ENCODE measurements at places on chromosomes 2 and 18.

DNA sequence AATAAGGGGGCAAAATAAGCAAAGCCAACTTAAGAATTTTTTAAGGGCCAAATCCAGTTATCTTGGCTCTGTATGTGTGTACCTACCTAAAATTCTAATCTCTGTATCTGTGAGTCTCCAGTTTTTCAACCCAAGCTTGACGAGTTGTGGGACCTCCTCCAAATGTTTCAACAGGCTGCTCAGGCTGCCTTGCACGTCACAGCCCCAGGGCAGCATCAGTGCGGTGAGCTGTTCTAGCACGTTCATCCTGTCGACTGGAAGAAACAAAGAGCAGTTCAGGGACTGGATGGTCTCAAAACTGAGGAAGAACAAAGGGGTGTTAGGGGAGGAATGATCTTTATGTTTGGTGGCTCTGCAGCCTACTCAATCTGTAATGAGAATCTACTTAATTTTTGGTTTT is 29.4 kb downstream of the NLRC4 start:
- DNase-seq, result no peak

GRCh38 chr18:58682429-58683069 is 11.3 kb downstream of the MALT1 start:
- DNase-seq, result no peak

DNA sequence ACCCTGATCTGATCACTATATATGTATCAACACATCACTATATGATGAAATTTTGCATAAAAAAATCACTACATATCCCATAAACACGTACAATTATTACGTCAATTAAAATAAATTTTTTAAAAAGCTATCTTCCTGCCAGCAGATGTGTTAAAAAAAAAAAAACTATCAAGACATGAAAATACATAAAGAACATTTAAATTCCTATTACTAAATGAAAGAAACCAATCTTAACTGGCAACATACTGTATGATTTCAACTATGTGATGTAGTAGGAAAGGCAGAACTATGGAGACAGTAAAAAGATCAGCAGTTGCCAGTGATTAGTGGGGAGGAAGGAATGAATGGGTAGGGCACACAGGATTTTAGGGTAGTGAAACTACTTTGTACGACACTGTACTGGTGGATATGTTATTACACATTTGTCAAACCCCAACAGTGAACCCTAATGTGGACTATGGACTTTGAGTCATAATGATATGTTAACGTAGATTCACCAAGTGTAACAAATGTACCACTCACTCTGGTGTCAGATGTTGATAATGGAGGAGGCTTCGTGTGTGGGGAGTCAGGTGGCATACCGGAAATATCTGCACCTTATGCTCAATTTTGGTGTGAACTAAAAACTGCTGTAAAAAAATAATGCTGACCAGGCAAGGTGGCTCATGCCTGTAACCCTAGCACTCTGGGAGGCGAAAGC is 27.4 kb downstream of the USP34 start:
- no peak for DNase-seq

DNA sequence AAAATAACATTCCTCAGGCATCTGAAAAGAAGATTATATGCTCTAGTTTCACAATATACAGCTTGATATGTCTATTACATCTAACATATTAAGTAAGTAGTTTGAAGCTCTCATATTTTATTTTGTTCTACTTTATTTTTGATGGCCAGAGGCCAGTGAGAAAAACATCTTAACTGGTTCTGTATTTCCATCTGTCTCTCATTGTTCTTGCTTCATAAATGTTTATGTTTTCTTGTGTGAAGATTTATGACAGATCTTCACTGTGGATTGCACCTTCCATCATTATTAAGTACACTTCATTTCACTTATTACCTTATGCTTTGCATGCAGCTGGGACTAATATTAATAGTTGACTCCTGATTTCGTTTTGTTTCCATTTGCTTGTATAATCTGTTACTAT is 511.2 kb downstream of the TSN start:
- no peak for DNase-seq

GRCh38 chr2:150166313-150167051 is 321.0 kb downstream of the RND3 start:
- DNase-seq, result no peak

DNA sequence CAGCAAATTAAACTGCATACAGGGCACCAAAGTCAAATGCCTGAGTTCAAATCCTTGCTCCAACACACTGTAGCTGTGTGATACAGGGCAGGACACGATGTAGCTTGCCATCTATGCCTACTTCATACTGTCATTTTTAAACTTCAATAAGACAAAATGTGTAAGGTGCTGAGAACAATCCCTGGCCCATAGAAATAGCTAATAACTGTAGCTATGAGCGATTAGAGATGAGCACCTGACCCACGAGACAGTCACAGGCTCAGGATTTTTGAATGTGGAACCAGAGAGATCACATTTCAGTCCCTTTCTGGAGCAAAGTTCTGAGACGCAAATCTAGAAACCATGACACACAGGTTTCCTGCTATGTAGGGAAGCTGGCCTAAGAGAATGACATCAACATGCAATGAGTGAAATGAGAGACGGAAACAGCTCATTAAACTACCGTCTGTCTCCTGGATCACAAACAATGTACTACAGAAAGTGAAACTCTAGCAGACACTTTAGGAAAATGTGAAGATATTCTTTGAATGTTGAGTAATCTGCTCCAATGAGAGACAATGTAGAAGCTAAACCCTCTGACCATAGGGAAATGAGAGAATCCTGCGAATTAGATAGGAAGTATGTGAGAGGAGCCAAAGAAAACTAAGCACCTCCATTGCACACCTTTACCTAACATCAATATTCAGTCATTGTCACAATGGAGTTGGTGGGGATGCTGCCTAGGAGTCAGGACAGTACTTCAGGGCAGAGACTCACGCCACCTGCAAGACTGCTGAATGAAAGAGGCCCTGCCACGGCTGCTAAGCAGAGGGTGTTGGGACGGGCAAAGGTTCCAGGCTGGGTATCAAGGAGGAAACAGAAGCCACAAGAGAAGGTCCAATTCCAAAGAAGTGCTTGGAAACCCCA is 25.5 kb downstream of the B4GALT6 start:
- peak; percentile 96 for DNase-seq

- no peak for DNase-seq
Observed at GRCh38 chr18:23314672-23315071, 138.4 kb upstream of the RIOK3 start.

DNA sequence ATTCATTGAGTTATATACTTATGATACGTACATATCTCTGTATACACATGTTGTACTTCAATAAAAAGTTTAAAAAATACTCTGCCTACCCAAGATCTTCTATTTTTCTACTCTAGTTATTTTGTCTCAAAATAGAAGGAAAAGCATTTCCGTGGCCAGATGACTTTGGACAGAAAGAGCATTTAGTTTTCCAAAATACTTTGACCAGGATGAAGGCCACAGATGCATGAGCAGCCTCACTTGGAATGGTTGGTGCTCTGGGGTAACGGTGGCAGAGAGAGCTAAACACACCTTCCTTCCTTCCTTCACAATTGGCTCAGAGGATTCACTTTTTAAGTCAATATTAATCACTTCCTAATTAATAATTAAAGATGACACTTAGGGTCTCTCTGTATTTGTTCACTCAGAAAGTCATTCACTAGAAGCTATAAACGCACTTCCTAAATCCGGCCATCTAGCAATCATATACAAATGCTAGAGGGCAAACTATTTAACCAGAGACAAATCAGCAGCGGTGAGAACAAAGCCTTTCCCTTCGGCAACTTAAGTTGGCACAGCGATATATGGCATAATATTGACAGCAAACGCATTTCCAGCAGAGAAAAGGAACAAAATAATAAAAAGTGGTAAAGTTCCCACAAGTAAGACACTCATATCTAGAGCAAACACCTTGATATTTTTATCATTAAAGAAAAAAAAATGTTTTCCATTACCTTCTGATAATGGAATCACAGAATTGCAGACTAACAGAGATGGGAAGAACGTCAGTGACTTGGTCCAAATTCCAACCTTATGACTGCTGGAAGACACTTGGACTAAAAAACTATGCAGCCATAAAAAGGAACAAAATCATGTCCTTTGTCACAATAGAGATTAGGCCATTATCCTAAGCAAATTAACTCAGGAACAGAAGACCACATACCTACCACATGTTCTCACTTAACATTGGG is 55.9 kb upstream of the NARS1 start:
- DNase-seq, result no peak

- no peak for DNase-seq
Observed at GRCh38 chr2:199812493-199812892, 38.5 kb downstream of the FTCDNL1 start.

DNA sequence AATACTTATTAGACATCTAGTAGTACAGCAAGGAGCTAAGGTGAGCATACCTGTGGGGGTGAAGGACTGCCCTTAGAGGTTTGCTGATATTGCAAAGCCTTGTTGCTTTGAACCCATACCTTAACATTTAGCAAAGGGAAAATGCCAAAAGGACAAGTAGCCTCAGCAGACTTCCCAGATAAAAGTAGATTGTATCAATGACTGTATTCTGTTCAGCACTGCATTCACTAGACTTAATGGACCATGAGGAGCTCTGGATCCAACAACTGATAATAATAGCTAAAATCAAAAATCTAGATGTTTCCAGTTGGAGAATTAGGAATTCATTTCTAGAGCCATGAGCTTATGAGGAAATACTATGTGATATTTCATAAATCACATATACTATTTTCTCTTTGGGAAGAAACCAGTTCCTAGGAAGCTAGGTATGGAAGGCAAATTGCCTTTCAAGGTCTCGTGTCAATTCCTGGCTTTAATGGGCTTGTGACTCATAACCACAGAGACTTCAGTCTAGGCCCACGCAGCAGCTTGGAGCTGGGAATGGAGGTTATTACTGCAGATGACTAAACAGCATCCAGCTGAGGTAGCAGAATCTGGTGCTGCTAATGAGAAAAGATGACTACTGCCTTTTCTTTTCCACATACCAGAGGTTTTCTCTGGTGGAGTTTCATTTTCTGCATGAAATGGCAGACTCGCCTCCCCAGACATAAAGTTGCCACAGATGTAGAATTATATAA is 191.2 kb upstream of the NABP1 start:
- no peak for DNase-seq

- DNase-seq, result no peak
Observed at GRCh38 chr2:191012845-191013681, 908 bp downstream of the STAT1 start.

DNA sequence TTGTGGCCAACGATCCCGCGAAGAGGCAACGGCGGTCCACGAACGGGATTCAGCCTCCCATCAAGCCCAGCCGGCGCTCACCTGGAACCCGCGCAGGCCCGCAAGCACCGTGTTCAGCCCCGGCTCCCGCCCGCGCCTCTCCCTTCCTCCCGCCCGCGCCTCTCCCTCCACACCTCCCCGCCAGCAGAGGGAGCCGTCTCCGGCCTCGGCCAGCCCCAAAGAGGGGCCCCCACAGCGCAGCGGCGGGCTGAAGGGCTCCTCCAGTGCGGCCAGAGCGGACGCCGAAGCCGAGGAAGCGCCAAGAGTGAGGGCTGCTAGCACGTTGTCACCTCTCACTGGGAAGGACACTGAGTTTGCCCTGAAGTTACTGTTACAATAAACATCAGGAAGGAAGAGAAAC is 55.3 kb upstream of the LAPTM4A start:
- DNase-seq, result no peak

GRCh38 chr18:31273812-31274527 is 44.0 kb upstream of the DSG1 start:
- no peak for DNase-seq

- DNase-seq, result no peak
Observed at GRCh38 chr2:118520246-118520645, 327.2 kb downstream of the EN1 start.

GRCh38 chr2:210792000-210792399 is 235.6 kb downstream of the CPS1 start:
- no peak for DNase-seq
